Activated effector memory CD4-positive, alpha-beta T cell treated with Interleukin-2 at 50 U/mL for 16 hours (primary cell): ENCODE measurements at places on chromosomes 1 and 21.

- DNase-seq: no peak
These were observed 8.6 kb downstream of the SLC30A7 start for GRCh38 chr1:100904528-100904927.

DNA sequence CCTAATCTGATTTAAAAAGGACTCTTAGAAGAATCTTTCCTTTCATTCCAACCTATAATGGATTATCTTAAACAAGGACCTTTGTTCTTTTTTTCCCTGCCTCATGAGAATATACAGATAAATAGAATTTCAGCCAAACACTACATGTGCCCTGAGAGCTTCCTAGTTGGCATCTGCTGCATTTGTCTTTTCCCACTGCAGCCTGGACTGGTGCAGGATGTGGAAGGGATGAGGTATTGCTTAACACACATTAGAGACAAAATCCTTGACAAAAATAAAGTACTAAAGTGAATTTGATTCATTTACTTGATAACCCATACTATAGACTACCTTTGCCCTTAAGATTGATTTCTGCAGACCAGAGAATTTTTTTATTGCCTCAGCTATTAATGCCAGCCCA, 59.5 kb downstream of the PALMD start:
- DNase-seq: no peak

- DNase-seq: peak; percentile 29
These were observed 27.8 kb upstream of the RNF187 start for GRCh38 chr1:228459091-228459993.

- no peak for DNase-seq
These were observed 300.6 kb downstream of the ZNF326 start for GRCh38 chr1:90295534-90295933.

DNA sequence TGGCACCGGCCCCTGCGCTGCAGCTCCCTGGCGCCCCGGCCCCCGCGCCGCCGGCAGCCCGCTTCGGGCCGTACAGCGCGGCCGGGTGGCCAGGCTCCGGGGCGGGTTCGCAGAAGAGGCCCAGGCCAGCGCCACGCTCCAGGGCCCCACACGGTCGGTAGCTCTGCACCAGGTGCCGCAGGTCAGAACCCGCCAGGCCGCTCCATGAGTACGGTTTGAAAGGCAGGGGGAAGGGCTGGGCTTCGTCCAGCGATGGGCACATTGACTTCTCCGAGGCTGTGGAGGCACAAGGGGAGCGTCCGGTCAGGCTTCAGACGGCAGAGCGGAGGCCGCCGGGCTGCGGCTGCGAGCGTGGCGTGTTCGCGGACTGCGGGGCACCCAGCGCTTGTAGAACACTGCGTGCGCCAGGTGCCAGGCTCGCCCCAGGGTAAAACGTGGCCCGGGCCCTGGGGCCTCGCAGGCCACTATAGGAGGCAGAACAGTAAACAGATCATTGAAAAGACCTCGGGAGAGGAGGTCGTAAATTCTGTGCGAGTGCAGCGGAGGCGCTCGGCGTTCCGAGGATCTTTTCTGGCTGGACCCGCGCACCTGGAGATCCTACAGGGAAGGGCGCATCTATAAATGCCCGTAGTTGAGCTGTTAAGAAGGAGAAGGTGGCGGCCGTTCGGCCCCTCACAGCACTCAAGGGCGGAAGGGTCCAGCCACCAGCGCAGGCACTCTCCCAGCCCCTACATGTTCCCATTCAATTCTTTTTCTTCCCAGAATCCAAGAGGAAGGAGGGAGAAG, 5.7 kb downstream of the GFI1 start:
- no peak for DNase-seq

DNA sequence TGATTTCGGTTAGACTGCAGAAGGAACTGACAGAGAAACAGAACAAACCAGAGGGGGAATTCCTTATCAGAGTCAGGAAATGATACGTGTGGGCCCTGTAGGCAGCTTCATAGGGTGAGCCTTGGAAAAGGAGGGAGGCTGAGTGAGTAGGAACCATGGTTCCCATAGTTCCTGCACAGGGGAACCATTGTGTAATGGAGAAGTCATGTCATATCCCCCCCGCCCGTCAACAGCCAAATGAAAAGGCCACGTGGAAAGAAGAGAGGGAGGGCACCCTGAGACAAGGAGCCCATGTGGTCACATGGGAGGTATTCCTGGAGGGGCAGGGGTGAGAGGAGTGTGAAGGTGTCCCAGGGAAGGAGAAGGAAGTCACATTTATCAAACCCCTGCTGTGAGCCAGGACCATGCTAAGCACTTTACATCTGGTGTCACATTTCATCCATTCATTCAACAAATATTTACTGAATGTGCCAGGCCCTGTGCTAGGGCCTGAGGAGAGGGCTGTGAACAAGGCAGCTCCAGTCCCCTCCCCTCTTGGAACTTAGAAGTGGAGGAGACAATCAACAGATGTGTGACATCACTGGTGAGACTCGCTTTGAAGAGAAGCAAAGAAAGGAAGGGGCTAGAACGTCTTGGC, 15.7 kb upstream of the FGR start:
- no peak for DNase-seq

DNA sequence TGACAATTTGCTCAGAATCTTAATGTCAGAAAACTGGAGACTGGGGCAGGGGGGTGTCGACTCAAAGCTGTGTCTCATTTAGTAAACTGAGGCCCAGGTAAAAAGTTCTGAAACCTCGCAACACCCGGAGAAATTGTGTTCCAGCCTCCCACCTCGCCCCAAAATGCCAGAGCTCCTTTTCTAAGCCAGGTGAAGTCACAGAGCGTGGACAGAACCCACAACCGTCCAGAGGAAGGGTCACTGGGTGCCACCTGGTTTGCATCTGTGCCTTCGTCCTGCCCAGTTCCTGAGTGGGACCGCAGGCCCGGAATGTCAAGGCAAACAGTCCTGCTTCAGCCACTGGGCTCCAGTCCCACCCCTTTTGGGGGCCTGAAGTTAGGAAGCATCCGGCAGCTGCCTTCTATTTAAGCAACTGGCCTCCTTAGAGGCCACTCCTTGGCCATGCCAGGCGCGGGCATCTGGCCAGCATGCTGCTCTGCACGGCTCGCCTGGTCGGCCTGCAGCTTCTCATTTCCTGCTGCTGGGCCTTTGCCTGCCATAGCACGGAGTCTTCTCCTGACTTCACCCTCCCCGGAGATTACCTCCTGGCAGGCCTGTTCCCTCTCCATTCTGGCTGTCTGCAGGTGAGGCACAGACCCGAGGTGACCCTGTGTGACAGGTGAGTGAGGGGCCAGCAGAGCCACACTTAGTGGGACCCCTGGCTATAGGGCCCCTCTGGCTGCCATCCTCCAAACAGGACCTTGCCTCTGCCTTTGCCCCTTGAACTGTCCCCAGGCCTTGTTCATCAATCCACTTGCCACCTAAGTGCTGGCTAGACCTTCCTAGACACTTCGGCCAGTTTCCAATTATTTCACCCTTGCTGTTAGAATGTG, at the start of gene TAS1R1:
TAS1R1 (plus strand) TSS at position 401 of the 872 bp plus-strand sequence; CDS start at position 468, 67 bp downstream.
- DNase-seq: no peak
